Muscle of back (tissue), 13 donors: ENCODE measurements at places on chromosomes 11 and 22.

- DNase-seq: no peak
Observed at GRCh38 chr11:75523811-75524664, 1.7 kb downstream of the GDPD5 start.

DNA sequence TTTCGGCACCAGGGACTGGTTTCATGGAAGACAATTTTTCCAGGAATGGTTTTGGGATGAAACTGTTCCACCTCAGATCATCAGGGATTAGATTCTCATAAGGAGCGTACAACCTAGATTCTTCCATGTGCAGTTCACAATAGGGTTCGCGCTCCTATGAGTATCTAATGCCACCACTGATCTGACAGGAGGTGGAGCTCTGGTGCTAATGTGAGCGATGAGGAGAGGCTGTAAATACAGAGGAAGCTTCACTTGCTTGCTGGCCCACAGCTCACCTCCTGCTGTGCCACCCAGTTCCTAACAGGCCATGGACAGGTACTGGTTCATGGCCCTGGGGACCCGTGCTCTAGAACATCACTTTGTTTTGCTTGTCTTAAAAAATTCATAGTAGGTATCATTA, 41.8 kb upstream of the AMPD3 start:
- no peak for DNase-seq

DNA sequence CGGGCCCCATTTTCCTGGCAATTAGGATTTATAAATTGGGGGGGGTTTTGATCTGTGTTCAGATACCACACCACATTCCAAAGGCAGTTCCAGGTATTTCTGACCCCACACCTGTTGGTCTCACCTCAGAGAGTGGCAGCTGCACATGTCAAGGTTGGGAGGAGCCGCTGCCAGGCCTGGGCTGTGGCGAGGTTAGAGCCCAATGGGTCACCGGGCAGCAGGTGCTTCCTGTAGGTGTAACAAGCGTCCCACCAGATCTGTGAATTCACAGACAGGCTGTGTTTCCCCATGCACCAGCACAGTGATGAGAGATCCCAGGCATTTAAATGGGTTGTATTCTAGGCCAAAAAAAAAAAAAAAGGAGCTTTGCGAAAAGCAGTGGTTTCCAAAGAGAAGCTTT, 58.6 kb downstream of the CABIN1 start:
- no peak for DNase-seq

DNA sequence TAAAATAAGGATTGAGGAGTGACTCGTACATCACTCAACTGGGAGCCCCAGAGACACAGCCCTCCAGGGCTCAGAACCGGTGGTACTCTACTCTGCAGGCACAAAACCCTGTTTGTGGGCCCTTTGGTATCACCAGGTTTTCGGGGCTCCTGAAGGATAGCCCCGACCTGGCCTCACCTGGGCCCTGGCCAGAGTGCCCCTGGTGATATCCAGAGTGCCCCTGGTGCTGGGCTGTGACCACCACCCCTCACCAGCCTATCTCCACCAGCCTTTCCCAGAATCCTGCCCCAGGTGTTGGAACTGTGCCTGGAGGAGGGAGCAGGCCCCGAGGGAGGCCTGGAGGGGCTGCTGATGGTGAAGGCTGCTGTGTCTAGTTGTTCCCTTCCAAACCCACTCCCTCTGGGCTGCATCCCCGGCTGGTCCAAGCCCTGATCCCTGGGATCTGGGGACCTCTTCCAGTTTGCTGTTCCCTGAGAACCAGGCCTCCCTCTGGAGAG, 2.2 kb upstream of the GGT5 start:
- no peak for DNase-seq

DNA sequence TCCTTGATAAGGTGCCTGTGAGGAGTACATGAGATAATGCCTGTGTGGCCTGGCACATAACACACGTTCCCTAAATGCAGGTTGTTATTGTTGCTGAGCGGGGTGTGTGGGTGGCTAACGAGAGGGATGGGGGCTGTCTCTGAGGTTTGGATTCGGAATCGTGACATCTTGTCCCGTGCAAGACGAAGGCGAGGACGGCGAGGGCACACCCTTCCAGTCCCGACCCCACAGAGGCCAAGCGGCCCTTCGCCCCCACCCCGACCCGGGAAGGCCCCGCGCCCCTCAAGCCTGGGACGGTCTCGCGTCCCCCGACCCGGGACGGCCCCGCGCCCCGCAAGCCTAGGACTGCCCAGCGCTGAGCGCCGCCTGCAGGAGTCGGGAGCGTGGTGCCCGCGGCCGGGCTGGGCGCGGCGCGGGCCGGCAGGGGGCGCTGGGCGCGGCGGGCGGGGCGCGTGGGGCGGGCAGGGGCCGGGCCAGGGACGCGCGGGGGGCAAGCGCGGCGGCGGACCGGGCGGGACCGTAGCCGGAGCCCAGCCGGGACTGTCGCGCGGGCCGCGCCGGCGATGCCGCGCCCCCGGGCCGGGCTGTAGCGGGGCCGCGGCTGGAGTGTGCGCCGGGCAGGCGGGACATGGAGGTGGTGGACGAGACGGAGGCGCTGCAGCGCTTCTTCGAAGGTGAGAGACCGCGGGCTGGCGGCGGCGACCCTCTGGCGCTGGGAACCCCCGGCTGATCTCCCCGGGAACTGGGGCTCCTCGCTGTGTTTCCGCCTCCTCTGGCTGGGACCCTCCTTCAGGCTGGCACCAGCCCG, at the start of gene MYRF:
Gene MYRF, plus strand, starts transcription at position 520 of the 808 bp plus-strand sequence. Its CDS starts 109 bp downstream, at position 629.
- peak; percentile 58 for DNase-seq

- DNase-seq: no peak
Observed at GRCh38 chr11:116972691-116973090, 125.5 kb downstream of the SIK3 start.

GRCh38 chr11:5224538-5225479, 2.1 kb downstream of the HBB start:
- DNase-seq: no peak

GRCh38 chr11:10568486-10568941, at the start of gene LYVE1:
Gene LYVE1, minus strand, starts transcription at chr11:10568665. Its CDS starts 133 bp downstream, at chr11:10568532.
- peak; percentile 69 for DNase-seq

DNA sequence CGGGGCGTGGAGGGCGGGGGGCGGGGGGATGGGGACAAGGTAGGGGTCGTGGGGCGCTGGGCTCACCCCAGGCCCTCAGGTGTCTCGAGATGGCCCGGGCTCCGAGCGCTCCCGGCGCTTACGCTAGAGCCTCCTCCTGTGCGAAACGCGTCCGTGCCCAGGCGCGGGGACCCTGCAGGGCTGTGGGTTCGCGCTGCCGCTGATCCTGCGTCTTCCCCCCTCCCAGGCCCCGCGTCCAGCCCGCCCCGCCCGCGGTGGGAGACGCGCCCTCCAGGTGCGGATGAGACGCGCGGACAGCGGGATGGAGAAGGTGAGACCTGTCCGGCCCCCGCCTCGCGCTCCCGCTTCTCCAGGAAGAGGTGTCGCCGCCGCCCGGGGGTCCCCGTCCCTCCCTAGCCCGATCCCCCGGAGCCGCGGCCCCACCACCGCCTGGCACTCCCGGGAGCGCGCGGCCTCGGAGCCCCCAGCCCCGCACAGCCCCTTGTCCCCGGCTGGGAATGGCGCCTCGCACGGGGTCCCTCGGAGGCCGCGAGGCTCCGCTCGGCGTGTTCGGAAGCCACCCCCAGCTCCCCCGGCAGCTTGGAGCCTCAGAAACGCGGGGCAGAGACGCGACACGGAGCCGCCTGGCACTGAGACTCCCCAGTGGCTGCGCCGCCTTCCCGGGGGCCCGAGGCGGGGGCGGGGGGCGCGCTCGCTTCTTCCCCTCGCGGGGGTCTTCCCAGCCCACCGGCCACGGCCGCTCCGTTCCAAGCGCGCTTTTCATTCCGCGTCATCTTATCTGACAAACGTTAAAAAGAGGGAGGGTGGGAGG, 27.6 kb upstream of the TOLLIP start:
- no peak for DNase-seq

DNA sequence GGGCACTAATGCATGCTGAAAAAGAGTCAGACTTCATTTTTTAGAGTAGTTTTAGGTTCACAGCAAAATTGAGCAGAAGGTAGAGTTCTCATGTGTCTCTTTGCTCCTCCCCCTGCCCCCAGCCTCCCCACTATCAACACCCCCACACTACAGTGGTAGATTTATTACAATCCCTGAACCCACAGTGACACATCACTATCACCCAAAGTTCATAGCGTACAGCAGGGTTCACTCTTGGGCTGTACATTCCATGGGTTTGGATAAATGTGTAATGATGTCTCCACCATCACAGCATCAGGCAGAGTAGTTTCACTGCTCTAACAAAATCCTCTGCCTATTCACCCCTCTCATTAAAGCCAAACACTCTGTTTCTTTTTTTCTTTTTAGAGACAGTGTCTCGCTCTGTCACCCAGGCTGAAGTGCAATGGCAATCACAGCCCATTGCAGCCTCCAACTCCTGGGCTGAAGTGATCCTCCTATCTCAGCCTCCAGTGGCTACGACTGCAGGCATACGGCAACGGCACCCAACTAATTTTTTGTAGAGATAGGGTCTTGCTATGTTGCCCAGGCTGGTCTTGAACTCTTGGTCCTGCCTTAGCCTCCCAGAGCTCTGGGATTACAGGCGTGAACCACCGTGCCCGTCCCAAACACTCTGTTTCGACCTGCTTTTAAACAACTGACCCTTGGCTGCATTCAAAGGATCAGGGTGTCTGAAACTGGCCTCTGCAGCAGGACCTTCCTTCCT, 4.1 kb downstream of the BEST1 start:
- no peak for DNase-seq

- no peak for DNase-seq
Observed at GRCh38 chr22:45964372-45964771, 12.6 kb downstream of the WNT7B start.

DNA sequence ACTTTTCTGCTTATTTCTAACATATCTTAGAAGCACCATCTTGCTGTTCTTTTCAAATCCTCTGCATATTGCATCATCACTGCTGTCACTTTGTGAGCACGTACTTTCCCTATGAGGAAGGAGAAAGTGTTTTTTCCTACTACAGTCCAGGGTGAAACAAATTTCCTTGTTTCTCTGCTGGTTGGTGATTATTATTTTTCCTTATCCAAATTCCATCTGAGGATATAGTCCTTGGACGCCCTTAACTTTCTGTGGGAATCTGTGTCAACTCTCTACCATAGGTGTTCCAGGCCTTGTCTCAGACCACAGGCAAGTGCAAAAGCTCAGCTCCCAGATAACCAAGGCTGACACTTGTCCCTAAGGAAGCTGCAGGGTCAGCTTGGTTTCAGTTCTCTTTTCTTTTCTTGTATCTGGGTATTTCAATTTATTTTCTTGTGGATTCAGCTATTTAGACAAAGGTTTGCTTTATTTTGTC, 29.4 kb upstream of the LYVE1 start:
- DNase-seq: no peak

GRCh38 chr11:41289408-41289807, 170.0 kb downstream of the LRRC4C start:
- no peak for DNase-seq

DNA sequence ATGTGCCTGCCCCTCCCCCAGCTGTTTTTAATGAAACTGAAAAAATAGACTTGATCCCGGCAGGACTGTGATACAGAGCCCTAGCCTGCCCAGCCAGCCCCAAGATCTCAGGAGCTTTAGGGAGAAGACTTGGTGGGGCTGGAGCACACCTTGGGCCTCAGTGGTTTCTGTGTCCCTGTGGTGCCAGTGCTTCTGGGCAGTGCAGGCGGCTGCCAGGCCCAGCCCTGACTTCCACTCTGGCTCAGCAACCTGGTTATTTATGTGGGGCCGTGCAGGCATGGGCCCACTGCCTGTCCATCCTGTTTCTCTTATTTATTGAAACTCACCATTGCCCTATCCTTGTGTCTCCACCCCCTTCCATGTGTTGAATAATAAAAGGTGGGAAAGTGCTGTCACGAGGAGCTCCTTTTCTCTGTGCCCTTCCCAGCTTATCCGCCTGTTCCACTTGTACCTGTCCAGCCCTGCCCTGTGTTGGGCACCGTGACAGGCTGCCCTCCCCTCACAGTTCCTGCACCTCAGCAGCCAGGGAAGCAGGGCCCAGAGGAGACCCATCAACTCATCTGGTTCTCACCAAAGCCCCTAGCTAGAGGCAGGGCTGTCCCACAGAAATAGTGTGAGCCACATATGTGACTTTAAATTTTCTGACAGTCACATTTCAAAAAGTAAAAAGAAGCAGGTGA, 20.2 kb downstream of the RELT start:
- no peak for DNase-seq

DNA sequence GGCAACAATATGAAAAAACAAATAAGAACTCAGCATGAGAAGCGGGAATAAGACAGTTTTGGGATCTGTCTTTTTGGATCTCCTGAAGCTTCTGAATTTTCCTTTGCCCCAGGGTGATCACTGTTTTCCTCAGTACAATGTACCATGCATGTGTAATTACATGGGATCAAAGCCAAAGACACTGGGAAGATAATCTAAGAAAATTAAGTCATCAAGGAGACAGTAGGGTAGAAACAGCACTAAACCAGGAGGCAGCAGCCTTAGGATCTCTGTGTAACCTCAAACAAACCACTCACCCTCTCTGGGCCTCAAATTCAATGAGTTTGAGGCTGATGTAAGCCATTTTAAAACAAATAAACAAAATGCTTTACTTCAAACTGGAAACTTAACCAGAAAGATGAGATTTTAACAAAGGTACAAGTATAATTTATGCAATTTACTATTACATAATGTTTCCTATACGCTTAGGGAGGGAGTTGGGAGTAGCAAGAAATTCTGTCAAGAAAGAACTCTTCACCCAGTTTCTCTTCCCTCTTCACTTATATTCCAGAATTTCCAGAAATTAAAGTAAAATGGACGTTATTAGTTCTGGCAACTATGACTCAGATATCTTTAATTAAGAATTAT, 77.0 kb downstream of the RAB30 start:
- DNase-seq: no peak

DNA sequence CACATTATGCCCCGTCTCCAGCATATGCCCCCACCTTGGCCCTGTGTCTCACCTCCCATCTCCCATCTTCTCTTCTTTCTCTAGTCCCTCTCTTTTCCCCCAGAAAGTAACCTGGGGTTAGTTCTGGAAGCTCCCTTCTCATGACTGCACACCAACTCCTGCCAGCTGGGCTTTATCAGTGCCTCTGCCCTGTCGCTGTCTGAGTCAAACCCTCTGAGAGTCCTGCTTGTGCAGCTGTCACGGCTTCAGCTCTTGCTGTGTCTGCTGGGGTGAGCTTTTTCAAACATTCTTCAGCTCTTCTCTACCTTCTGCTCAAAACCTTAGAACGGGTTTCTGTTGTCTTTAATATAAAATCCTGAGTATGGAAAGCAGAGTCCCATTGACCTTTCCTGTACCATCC, 304.5 kb upstream of the B3GAT1 start:
- DNase-seq: no peak

DNA sequence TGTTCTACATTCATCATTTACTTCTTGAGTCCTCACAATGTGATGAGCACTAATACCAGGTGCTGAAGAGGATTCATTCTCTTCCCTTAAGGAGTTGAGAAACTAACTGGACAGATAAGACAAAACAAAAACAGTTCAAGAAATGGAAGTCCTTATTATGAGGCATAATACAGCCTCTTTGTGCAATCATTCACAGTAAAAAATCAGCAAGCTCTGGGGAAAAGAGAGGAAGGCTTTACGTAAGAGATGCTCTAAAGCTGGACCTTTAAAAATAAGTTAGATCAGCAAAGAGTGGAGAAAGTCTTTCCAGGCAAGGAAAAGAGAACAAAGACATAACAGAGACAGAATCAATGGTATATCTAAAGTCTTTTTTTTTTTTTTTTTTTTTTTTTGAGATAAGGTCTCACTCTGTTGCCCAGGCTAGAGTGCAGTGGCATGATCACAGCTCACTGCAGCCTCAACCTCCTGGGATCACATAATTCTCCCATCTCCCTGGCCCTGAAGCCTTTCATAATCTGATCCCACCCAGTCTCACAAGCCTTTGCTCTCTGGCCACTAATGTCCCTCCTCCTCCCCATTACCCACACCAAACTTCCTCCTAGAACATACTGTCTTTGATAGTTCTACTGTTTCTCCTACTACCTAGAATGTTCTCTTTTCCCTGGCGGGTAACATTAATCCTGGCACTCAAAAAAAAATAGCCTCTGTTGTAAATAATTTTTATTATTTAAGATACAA, 40.9 kb downstream of the MRTFA start:
- no peak for DNase-seq
